ENCODE measurements at places on chromosomes 2 and 18.

GRCh38 chr18:21112140-21112473 lies 494 bp upstream of the ROCK1 start:
- DNase-seq, result no peak

DNA sequence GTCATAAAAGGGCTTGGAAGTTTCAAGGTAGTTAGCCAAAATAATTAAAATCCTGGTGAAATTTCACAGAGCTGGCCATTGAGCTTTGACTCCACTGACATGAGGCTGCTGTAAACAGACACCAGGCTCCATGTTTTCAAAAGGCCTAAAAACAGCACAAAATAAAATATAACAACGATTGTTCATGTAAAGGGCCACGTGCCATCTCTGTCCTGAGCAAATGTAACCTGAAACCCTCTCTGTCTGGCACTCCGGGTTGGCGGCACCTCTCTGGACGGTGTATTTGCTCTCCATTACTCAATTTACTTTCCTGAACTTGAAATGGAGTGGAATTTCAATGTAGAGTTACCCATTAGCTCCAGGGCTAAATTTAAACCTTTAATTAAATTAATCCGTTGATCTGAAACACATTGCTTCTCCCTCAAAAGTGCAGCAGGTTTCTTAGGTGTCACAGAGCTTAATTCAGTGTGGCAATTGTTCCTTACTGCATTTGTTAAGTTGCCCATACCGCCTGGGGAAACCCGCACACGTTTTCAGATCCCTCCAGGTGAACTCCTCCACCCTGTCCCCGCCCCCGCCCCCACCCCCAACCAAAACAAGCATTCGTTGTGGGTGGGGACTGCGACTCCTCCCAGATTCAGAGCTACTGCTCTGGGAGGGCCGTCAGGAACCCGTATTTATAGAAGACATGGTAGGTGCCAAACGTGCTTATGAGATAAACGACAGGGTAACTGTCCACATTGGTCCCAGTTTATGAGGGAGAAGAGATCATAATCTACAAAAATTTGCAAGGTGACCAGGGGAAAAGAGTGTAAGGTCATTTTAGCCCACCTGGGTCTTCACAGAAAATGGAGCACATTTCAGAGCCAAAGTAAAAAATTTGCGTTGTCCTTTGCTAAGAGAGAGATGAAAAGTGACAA lies 1.2 kb upstream of the CABLES1 start:
- no peak for DNase-seq

- DNase-seq, result peak; percentile 76
These were observed 1.6 kb downstream of the ZNF516 start for GRCh38 chr18:76493213-76494161.

DNA sequence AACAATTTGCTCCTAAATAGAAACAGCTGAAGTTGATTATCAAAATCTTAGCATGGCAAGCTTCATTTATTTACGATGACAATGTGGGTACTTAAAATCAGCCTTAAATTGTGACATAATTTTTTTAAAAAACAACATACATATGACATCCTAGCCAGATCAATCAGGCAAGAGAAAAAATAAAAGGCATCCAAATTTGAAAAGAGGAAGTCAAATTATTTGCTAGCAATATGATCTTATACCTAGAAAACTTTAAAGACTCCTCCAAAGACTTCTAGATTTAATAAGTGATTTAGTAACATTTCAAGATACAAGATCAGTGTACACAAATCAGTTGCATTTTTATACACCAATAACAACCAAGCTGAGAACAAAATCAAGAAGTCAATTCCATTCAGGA lies 14.3 kb upstream of the PPP3R1 start:
- no peak for DNase-seq

GRCh38 chr2:205267323-205267722 lies 415.0 kb upstream of the NRP2 start:
- DNase-seq, result no peak

DNA sequence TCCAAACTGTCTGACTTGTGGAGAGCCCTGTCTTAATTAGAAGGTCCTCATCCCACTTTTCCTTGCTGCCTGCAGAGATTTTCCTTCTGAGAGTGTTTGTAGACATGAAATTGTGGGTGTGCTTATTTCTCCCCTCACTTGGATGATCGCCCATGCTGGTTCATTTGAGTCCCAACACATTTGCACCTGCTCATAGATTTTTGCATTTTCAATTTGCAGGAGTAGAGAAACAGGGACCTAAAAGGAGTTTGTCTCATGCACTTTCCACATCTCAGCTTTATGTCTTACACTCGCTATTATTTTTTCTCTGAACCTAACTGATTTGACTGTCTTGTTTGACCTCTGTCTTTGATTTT lies 33.2 kb upstream of the FHL2 start:
- DNase-seq, result no peak

DNA sequence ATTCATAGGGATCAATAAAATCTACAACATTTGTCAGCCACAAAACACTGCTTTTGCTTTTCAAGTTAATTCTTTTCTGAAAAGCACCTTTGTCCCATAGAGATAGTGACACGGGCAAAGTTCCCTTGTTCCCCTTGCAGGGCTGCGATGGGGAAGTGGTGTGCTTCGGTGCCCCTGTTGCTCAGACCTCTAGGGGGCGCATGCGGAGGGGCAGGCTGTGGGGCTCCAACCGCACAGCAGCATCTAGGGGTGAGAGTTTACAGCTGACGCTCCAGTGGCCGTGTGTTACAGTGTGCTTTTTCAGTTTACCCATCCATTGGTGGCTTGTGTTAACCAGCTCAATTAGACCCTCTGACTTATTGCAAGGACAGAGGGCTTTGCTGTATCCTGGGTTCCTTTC lies 1432.2 kb upstream of the ACVR2A start:
- no peak for DNase-seq

DNA sequence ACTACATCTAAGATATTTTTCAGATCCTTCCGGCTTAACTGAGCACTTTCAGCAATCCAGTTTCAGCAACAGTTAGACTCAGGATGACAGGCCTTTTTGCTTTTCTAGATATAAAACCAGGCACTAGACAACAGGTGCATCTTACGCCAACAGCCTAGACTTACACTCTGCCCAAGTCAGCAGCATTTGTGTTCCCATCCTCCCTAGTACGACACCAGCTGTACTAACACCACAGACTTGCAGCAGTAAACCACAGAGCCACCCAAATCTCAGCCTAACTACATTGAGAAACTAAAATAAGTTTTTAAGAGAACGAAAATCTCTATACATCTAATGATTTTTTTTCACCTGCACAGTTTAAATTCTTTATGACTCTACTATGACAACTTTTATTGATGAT lies 89.9 kb upstream of the DNMT3A start:
- no peak for DNase-seq

GRCh38 chr18:55403421-55403949 lies 184.5 kb downstream of the TCF4 start:
- DNase-seq, result no peak

GRCh38 chr2:3242747-3243369 lies 134.8 kb downstream of the EIPR1 start:
- peak; percentile 33 for DNase-seq

DNA sequence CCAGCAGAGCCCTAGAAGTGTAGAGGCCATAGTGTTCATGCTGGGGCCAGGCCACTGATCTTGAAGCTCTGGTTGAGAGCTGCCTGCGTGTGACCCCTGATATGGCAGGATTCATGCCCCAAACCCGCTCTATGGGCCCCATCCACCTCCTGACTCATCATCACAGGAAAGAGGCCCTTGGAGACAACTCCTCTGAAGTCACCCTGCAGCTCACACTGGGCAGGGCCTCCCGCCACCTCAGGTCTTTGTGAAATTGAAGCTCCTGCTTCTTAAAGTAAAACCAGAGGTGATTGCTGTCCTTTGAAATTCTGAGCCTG lies 12.0 kb upstream of the TUBB6 start:
- DNase-seq, result peak; percentile 48

- DNase-seq, result peak; percentile 66
These were observed 125.9 kb downstream of the MAP4K4 start for GRCh38 chr2:101823347-101823791.

DNA sequence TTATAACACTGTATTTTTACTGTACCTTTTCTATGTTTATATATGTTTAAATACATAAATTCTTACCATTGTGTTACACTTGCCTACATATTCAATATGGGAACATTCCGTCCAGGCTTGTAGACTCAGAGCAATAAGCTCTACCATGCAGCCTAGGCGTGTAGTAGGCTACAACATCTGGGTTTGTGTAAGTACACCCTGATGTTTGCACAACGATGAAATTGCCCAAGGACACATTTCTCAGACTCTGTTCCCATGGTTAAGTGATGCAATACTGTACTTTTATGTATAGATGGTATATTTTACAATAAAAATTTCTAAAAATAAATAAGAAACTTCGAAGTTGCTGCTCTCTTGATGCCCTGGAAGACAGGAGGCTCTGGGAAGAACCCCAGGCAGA lies 38.4 kb downstream of the YPEL5 start:
- no peak for DNase-seq

DNA sequence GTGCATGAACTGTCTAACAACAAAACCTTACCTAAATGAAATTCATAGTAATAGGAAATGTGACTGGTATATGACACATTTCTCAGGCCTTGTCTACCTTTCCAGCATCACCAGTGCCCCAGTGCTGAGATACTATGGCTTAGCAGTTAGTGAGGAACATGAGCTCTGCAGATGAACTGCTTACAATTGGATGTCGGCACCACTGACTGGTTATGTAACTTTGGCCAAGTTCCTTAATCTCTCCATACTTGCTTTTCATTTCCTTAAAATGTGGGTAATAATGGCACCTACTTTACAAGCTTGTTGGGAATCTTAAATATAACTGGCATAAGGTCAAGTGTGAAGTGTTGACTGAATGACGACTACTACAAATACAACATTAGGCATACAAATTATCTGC lies 136.3 kb downstream of the OLA1 start:
- no peak for DNase-seq

DNA sequence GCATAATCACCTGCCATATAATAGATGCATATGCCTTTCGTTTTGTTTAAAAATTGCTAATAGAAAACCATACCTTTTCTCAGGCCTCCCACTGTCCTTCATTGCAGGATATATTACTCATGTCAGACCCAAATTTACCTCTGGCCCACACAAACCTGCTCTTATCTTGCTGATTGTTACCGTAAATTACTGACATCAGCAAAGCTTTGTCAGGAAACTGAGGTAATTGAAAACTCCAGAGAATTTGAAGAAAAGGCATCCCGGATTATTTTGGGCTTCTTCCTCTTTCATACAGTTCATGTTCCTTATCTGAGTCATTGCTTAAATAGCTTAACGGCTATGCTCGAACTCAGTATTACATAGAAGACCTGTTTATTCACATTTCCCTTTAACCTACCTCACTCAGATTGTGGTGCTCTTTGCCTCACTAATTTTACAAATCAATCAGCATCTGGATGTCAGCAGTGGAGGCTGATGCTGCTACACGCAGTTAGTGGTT lies 145.7 kb downstream of the ZEB2 start:
- peak; percentile 53 for DNase-seq

DNA sequence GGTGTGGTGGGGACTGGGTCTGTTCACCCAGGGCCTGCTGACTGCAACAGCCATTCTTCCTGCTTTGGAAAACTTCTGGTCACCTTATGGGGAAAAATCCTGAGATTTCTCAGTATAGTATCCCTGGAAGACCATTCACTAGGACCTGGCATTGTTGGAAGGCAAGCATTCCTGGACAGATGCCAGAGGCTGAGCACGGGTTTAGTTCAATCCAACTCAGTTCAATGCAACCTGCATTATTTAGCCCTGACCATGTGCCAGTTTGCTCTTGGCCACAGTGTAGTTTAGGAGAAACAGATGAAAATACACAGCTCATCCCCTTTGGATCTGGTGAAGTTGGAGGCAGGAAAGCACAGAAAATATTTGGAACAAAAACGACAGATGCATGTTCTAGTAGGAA lies 95.9 kb downstream of the LPIN1 start:
- DNase-seq, result no peak

DNA sequence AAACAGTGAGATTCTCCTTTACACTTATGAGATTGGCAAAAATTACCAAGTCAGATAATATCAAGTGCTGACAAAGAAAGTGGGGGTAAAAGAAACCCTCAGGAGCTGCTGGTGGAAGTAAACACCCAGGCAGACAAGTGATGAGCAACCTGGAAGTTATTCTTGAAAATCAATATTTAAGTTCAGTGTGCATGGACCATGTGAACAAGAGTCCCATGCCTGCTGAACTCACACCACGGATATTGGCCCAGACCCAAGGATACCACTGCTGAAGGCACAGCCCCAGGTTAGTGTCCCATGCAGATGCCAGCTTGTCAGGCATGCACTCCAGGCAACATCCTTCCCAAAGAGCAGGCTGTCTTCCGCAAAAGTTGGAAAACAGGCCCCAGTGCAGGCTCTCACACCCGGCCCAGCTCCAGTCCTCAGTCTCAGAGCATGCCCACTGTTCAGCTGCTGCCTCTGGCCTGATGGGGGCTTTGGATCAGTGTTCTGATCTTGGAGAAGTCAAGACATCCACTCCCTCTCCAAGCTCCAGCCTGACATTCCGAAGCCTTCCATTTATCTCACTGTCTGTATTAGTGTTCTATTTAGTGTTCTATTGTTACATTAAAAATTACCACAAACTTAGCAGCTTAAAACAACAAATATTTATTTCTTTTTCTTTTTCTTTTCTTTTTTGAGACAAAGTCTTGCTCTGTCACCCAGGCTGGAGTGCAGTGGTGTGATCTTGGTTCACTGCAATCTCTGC lies 70.0 kb downstream of the HS1BP3 start:
- no peak for DNase-seq

DNA sequence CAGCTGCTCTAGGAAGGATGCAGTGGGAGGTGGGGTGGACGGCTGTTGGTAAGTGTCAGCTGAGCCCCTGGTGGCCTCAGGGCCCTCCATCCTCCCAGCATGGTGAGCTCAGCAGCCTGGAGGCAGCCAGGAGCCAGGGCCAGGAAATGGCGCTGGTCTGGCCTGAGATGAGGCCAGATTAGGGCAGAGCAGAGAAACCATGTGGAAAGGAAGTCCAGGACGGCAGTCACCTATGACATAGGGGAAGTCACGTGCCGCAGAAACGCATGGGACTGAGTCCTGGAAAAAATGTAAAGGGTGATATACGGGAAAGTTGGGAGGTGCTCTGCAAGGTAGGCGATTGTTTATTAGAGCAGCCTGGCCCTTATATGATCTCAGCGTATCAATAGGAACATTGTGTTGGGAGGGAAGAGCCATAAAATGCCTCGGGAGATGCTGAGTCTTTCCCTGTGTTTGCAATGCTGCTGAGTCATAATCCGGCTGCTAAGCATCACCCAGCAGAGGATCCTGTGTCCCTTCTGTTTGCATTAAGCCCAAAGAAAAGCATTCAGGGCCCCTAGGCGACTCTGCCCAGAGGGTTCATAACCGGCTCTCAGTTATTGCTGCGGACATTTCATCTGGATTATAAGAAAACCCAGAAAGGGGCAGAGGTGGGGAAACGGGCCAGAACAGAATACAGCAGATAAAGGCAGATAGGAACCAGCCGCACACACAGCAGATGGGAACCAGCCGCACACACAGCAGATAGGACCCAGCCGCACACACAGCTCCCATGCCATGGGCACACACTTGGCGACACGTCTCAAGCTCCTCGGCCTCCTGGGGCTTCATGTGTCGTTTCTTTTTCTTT lies 30.3 kb upstream of the B3GNT7 start:
- peak; percentile 74 for DNase-seq

GRCh38 chr2:49940626-49941025 lies 786.3 kb upstream of the FSHR start:
- DNase-seq, result no peak
